SW480 (cell line): ENCODE measurements at places on chromosomes 1 and 21.

- DNase-seq: no peak
Measured at GRCh38 chr1:89557445-89557825, 32.8 kb downstream of the LRRC8B start.

DNA sequence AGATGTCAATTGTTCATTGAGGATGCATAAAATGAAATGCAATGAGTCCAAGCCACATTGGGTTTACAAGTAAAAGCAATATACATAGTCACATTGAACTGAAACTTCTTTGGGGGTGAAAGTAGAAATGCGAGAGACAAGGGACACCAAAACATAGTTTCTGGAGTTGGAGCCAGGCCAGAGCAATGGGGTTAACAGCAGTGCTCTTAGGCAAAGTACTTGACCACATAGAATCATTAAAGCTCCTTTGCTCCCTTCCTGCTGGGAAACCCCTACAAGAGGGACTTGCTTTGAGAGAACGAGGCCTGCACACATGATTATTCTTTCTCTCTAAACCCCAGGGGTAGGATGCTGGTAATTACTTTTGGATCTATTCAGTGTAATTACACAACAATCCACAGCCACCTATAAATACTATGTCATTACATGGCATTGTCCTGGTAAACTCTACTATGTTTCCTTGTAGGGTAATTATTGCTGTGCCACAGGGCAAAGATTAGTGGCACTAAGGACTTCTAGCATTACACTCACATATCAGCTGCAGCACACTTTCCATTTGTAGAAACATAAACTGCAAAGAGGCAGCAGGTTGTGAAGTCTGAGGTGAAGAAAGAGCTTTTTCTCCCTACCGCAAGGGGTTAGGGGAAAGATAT lies 421.6 kb upstream of the PBX1 start:
- DNase-seq: no peak

GRCh38 chr21:18987520-18988026 lies 584.0 kb upstream of the TMPRSS15 start:
- no peak for DNase-seq

- peak; percentile 27 for DNase-seq
Measured at GRCh38 chr1:170445096-170445495, 86.9 kb upstream of the GORAB start.

DNA sequence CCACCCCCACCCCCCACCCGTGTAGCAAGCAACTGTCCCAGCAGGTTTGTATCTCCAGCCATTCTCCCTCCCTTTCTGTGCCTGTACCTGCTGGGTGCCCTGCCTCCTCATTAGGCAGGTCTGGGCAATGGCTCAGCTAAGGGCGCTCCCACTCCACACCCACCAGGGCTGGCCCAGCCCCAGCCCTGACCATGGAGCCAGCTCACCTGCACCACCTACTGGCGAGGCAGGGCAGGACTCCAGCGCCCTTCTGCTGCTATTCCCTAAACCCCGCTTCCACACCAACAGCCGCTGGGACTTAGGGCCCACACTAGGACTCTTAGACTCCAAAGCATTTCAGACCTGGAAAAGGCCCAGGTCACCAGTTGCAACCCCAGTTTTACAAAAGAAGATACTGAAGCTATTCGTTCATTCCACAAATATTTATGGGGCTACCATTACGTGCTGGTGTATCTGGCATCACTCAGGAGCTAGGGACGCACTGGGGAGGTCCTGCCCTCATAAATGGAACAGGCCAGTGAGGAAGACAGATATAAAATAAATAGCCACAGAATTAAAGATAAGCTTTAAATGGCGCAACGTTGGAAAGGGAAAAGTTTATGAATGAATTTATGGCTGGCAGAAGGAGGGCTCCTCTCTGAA lies 24.0 kb downstream of the PGLYRP3 start:
- DNase-seq: no peak

DNA sequence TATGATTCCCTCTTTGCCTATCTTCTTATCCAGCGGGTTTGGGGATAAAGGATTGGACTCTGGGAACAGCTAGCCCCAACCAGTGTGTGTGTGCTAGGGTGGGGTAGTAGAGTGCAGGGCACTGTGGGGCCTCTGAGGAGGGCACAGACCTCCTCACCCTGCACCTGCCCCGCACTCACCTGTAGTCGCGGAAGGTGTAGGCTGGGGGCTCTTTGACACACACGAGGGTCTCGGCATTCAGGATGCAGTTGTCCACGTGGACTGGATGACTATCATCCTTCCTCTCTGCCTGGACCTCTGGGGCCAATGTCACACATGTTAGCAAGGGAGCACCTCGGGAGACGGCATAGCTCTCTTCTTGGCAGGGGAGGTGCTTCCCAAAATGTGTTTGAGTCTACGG lies 8.0 kb upstream of the CLDN19 start:
- DNase-seq: no peak

GRCh38 chr1:178238722-178239510 lies 145.0 kb downstream of the RASAL2 start:
- peak; percentile 89 for DNase-seq

DNA sequence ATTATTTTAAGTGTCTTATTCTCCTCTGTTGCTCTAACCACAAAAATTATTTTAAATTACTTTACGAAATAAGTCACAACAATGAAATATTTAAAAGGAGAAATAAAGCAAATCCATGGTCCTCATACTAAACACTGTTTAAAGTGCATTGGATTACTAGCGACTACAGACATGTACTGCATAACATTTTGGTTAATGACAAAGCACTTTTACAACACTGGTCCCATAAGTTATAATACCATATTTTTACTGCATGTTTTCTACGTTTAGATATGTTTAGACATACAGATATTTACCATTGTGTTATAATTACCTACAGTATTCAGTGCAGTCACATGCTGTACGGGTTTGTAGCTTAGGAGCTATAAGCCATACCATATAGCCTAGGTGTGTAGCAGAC lies 30.2 kb downstream of the VAMP4 start:
- DNase-seq: no peak

GRCh38 chr21:14687268-14687625 lies 141.1 kb upstream of the SAMSN1 start:
- no peak for DNase-seq

DNA sequence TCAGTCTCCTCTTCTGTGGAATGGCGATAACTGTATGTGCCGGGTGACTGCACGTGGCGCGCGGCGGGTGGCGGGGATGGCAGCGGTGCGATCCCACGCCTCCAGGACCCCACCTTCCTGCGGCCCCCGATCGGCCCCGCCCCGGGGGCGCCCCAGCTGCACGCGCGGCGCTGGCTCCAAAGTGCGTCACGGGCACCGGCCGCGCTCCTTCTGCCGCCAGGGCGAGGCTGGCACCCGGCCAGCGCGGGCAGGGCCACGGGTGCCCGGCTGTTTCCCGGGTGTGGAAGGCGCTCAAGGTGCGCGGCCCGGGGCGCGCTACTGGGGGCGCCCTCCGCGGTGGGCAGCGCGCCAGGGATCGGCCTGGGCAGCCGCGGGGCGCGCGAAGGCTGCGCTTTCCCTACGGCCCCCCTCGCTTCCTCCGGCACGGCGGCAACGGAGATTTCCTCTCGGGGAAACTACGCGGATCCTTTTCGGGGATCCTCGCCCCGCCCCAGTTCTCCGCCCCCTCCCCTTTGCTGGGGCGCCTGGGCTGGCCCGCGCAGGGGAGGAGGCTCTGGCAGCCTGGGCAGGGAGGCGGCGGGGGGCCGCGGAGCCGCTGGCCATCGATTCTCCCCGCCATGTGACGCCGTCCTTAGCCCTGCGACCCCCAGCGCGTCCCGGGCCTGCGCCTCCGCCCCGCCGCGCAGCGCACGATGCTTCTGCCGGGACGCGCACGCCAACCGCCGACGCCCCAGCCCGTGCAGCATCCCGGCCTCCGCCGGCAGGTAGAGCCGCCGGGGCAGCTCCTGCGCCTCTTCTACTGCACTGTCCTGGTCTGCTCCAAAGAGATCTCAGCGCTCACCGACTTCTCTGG lies at the start of gene EVA1C:
Gene EVA1C, plus strand, starts transcription at position 545 of the 853 bp plus-strand sequence. Its CDS starts 148 bp downstream, at position 693.
- peak; percentile 86 for DNase-seq

GRCh38 chr21:37257511-37257966 lies 9.6 kb downstream of the VPS26C start:
- DNase-seq: peak; percentile 79

DNA sequence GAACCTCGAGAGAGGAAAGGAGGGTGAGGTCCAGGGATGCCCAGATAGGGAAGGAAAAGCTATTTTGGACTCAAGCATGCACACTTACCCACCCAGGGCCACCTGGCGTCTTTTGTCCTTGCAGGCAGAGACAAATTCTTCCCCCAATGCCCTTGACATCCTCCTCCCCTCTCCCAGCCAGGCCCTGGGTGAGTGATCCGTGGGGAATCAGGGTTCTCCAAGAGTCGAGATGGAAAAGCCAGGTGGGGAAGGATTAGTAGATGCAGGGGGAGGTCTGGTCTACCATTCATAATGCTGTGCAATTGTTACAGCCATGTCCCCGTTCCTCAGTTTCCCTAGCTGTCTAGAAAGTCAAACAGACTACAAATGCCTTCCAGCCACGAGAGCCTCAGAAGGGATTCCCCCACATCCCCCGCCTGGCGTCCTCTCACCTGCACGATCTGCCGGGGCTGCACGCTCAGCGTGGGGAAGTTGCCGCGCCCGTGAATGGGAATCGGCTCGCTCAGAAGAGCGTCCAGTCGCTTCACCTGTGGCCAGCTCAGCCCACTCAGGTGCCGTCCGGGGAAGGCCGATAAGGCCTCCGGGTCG lies 580 bp downstream of the TENT5B start:
- no peak for DNase-seq

GRCh38 chr1:50368179-50369007 lies 54.9 kb downstream of the DMRTA2 start:
- DNase-seq: peak; percentile 14
